ENCODE measurements at places on chromosomes 5 and 9. TPM values are rescaled to one million over a fixed set of nuclear protein-coding genes. Genes with fewer than 3 reads are reported as not detected.

SLC22A5 gene
- 14.7 TPM for polyA plus RNA-seq

ORM2 gene
- polyA plus RNA-seq: 80.9 TPM

MLANA gene
- not detected for polyA plus RNA-seq

KIF12 gene
- polyA plus RNA-seq: 96.5 TPM

QRFP gene
- polyA plus RNA-seq: 0.74 TPM

CCL27 gene
- polyA plus RNA-seq: 0.81 TPM

NPR3 gene
- polyA plus RNA-seq: 3.6 TPM

RMI1 gene
- 3.4 TPM for polyA plus RNA-seq

SLC4A9 gene
- 0.53 TPM for polyA plus RNA-seq

STXBP1 gene
- 22.6 TPM for polyA plus RNA-seq

TEX48 gene
- polyA plus RNA-seq: not detected
